ENCODE measurements at places on chromosomes 5 and 9.

GRCh38 chr5:89187883-89188465 lies 305.0 kb upstream of the MEF2C start:
- no peak for DNase-seq

GRCh38 chr5:77239126-77239741 lies 28.8 kb downstream of the PDE8B start:
- DNase-seq, result no peak

GRCh38 chr9:93629920-93630319 lies 53.5 kb downstream of the PHF2 start:
- DNase-seq, result no peak

- no peak for DNase-seq
These were observed 212.0 kb downstream of the PARP8 start for GRCh38 chr5:50878470-50878869.

All from activated CD4-positive, alpha-beta memory T cell treated with anti-CD3 and anti-CD28 coated beads for 36 hours (primary cell).